NCI-H187 (cell line): ENCODE measurements at places on chromosomes 2 and 18.

- DNase-seq: no peak
These were observed 159.0 kb downstream of the RDH14 start for GRCh38 chr2:18401471-18401870.

GRCh38 chr2:232300894-232301387 lies 77.6 kb upstream of the ALPP start:
- DNase-seq: no peak

- no peak for DNase-seq
These were observed at the start of gene WNT6 for GRCh38 chr2:218859556-218859987. WNT6 (plus strand) TSS chr2:218859805; CDS start chr2:218860038, 233 bp downstream.

GRCh38 chr18:60892855-60893254 lies 440.4 kb upstream of the CDH20 start:
- DNase-seq: no peak

GRCh38 chr2:23491591-23492336 lies 106.8 kb downstream of the KLHL29 start:
- no peak for DNase-seq

DNA sequence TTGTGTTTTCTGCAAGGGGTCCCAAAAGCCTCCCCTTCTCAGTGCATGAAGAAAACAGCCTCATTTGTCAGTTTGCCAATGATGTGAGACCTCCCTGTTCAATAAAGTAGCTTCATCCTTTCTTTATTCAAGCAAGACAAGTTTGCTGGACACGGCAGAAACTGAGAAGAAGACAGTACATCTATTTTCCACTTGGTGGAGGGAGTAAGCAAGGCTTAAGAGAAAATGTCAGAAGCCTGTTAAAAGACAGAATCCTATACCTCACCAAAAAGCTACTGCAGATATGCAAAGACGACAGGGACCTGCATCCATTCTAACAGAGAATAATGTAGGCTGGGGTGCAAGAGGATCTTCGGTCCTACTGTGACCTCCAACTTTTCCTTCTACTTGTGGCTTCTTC lies 506.8 kb upstream of the VRK2 start:
- no peak for DNase-seq

GRCh38 chr2:238796223-238796885 lies 51.5 kb upstream of the TWIST2 start:
- no peak for DNase-seq

- no peak for DNase-seq
These were observed 201.7 kb upstream of the CWC22 start for GRCh38 chr2:180208841-180209240.

DNA sequence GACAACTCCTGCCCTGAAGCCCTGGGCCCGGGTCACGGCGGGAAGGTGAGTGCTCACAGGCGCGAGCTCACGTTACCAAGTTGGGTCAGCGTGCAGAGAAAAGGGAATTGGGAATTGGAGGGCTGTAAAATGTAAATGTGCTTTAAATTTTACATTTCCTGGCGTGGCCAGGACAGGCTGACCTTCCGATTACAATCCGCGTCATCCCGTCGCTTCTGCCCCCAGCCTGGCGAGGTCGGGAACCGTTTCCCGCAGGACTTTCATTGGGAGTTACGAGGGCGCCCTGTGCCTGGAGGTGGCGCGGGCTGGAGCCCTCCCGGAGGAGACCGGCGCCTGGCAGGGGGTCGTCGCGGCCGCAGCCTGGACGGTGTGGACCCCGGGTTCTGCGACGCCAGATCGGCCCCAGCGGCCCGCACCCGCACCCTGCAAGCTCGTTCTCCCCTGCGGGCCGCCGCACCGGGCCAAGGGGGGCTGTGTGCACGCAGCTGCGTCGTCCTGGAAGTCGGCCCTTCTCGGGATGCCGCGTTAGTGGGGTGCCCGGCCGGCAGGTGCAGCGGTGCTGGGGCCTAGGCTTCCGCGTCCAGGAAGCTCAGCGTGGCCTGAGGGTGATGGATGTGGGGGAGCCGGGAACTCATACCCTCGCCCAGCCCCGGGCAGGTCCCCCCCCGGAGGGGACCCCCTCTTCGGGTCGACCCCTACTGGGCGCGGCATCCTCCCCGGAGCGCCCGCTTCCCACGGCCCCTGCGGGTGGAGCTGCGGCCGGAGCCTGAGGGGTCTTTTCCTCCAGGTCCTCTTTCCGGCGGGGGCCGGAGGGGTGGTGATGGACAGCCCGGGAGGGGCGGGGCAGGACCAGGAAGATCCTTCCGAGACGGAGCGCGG lies 63.9 kb downstream of the LRRFIP1 start:
- DNase-seq: no peak

DNA sequence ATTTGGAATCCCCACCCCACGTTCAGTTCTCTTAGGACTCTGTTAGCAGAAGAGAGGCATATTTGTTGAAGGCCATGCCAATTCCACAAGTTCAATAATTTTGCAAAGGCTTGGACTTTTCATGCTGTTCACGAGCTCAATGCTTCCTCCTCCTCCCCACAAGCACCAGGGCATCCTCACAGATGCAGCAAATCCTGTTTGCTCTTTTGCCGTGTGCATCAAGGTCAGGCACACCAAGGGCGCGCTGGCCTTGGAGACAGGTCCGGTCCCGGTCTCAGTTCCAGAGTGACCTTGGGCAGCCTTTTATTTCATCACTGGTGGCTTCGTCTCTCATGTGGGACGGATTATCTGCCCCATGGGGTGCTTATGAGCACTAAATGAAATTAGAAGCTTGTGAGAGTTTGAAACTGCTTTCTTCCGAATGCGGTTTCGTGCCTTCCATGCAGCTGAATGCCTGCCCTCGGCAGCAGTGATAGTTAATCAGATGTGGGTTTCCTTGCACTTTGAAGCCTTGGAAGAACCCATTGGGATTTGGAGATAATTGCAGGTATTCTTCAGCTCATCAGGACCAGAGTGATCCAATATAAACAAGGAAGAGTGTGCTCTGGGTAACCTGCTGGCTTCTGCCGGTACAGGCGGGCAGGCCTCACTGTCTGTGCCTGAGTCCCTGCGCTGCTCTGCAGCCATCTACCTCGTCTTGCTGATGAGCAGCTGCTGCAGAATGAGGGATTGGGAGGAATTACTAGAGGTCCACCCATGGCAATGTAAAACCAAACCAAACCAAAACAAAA lies 140.8 kb downstream of the SH3BP4 start:
- no peak for DNase-seq

DNA sequence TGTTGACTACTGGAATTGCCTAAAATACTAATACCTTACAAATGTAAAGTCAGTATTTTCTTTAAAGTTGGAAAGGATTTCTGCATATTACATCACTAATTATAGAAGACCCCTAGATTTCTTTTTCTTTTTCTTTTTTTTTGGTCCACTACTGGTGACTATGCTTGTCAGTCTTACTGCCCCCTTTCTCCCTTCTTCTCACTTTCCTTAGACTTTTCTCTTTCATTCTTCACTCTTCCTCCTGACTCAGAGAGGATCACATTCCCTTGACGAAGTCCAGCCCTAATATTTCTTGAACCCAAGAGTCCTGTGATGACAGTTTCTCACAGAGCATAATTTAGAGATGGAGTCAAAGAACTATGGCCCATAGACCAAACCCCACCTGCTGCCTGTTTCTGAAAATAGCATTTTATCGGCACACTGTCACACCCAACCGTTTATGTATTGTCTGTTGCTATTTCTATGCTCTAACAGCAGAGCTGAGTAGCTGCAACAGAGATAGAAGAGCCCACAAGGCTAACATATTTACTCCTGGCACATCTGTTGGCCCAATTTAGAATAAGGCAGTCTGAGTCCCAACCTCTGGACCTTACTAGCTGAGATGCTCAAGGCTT lies 40.6 kb upstream of the RIOK3 start:
- no peak for DNase-seq

DNA sequence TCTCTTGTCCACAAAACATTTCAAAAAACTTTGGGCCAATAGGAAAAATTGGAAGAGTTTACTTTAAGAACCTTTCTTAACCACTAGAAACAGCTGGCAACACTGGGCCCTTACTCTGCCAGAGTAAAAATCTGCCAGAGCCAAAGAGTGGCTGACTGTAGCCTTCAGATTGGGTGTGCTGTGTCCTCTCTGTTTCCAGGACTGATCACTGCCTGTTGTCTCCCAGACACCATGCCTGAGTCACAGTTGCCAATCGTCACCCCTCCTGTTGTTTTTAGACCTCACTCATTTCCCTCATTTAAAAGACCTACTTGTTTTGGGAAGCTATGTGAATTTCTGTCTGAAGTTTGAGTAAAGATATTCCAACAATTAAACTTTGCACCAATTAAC lies 159.1 kb downstream of the PPP1R1C start:
- no peak for DNase-seq

- DNase-seq: no peak
These were observed 59.5 kb downstream of the LPIN1 start for GRCh38 chr2:11805920-11806319.

DNA sequence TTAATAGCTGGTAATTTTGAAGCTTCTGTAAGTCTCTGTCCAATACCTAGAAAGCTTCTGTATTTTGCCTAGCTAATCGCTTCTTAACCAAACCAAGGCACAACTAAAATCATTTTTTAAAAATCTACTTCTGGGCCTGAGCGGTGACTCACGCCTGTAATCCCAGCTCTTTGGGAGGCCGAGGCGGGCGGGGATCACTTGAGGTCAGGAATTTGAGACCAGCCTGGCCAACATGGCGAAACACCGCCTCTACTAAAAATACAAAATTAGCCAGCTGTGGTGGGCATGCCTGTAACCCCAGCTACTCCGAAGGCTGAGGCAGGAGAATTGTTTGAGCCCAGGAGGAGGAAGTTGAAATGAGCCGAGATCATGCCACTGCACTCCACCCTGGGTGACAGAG lies 148.6 kb upstream of the FIGN start:
- DNase-seq: no peak

DNA sequence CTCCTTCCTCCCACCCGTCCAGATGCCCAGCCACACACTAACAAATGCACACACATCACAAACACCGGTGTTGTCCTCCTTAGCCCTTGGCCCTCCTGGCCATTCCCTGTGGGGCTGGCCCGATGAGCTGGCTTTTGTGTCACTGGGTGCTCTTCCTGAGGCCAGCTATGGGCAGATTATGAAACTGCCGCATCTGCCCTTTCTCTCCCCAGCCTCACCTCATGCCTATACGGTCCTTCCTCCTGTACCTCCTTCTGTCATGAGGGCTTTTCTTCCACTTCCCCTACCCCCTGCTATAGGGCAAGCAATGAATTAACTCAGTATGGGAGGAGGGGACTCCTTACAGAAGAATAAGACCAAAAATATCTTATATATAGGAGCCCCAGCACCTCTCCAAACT lies 10.3 kb upstream of the INO80C start:
- DNase-seq: no peak

- no peak for DNase-seq
These were observed 58.7 kb upstream of the SPTBN1 start for GRCh38 chr2:54397426-54397825.

DNA sequence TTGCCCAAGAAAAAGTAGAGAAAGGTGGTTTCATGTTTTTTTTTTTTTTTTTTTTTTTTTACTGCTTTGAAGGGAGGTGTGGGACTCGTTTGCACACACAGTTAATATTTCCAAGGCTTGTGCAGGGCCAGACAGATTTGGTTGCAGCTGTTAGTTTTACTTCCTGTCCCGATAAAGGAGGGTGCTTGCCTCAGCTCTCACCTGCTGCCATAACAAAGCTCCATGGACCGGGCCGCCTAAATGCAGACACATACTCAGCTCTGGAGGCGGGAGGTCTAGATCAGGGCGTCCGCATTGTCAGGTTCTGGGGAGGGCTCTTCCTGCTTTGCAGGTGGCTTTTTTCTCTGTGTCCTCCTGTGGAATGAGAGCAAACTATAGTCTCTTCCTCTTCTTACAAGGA lies 69.9 kb downstream of the ODC1 start:
- DNase-seq: no peak

- DNase-seq: no peak
These were observed 82.3 kb downstream of the PXDN start for GRCh38 chr2:1661891-1662605.

- no peak for DNase-seq
These were observed 165.2 kb downstream of the SH3BP4 start for GRCh38 chr2:235116885-235117492.

GRCh38 chr18:7523772-7524171 lies 43.3 kb upstream of the PTPRM start:
- DNase-seq: no peak

- no peak for DNase-seq
These were observed 66.1 kb upstream of the CDCA7 start for GRCh38 chr2:173288561-173288960.

DNA sequence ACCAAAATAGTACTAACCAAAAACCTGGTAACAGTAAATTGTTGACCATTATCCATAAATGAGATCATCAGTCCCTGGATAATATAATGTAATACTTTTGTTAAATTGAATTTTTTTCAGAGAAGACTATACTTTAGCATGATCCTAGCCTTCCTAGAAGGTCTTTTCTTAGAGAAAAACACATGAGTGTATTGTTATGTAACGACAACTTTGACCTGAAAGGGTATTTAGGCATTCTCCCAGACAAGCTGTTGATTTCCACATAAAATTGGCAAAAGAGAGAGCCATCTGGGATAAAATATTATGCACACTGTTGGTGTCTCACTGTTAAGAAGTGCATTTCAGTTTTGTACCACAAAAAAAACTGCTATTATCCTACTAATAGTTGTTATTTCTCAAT lies 120.0 kb upstream of the MAPRE2 start:
- no peak for DNase-seq

GRCh38 chr2:82254728-82255127 lies 1950.2 kb upstream of the LRRTM1 start:
- DNase-seq: no peak

GRCh38 chr18:58458304-58458703 lies 170.6 kb downstream of the ALPK2 start:
- no peak for DNase-seq

DNA sequence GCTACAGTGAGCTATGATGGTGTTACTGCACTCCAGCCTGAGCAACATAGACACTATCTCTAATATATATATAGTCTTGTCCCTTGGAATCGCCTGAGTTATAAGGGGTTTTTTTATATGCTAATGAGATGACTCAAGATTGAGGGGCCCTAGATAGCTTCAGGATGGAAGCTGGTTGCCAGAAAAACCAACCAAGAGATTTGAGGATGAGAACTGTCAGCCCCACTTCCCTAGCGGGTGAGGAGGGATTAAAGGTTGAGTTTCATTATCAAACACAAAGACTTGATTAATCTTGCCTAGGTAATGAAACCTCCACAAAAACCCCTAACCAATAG lies 12.6 kb upstream of the GALM start:
- no peak for DNase-seq

DNA sequence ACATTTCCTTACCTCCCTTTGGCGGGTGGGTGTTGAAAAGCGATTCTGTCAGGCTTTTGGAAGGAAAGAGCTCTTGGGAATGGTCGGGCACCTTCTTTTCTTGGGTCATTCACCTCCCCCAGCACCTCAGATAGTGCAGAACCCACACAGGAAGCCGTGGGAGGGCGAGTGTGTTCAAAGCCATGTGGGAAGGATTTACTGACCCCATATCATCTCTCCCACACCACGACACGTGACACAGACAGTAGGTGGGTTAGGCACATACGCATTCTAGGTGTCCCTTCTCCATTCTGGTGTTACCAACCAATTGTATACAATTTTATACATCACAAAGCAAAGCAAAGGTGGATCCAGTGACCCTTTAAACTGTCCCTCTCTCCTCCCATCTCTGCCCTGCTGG lies 263.7 kb upstream of the REV1 start:
- no peak for DNase-seq
